ENCODE measurements at places on chromosomes 11 and 22.

DNA sequence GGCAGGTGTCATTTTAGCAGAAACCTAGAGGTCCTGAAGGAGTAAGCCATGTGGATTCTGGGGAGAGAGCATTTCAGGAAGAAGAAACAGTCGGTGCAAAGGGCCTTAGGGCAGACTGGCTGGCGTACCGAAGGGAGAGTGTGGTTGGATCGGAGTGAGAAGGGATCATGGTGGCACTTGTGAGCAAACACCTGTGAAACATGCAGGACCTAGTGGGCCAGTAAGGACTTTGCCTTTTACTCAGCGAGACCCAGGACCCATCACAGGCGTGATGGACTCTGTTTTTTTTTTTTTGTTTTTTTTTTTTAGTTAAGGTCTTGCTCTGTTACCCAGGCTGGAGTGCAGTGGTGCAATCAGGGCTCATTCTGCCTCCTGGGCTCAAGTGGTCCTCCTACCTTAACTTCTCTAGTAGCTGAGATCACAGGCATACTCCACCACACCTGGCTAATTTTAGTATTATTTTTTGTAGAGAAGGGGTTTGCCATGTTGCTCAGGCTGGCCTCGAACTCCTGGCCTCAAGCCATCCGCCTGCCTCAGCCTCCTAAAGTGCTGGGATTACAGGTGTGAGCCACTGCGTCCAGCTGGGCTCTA is 3.5 kb upstream of the TSGA10IP start:
- no peak for DNase-seq

DNA sequence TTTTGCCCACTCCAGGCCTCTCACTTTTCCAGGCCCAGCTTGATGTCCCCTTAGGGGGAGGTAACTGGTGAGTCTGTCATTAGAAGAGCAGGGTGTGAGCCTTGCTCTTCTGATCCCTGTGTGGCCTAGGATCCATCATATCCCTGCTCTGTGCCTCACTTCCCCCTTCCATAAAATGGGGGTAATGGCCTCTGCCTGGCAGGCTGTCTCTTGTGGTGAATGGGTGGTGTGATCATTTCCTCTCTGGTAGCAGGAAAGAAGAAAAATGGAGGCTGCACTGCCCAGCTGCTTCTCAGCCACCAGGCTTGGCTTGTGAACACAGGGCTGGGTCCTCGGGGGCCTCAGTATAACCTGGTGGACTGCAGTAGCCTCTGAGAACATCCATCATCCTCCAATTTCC is 5.6 kb downstream of the ARHGEF17 start:
- peak; percentile 65 for DNase-seq

DNA sequence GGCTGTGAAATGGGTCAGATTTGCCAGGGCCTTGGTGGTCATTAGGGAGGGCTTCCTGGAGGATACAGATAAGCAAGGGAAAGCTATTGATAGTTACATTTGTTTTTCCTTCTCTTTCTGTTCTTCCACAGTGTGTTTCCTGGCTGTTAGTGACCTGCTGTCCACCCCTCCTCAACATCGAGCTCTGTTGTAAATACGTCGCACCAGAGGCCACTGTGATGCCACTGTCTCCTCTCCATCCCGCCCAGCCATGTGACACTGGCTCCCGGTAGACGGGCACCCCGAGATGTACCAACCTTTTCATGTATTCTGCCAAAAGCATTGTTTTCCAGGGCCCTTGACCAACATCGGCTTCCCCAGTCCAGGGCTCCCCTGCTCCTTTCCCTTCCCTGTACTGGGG is 58.1 kb downstream of the P4HA3 start:
- DNase-seq, result no peak

GRCh38 chr11:82855616-82856015 is 44.6 kb downstream of the PRCP start:
- DNase-seq, result no peak
